Activated CD4-positive, alpha-beta T cell treated with anti-CD3 and anti-CD28 coated beads, Interleukin-2, amount 10 ng/mL, durations not matched to agents 24 days and 14 days (primary cell): ENCODE measurements at places on chromosomes 6 and 20. TPM values are rescaled to one million over a fixed set of nuclear protein-coding genes. Genes with fewer than 3 reads are reported as not detected.
A peak's percentile ranks its signal among the peaks of the same experiment; 100 is the strongest.

DNA sequence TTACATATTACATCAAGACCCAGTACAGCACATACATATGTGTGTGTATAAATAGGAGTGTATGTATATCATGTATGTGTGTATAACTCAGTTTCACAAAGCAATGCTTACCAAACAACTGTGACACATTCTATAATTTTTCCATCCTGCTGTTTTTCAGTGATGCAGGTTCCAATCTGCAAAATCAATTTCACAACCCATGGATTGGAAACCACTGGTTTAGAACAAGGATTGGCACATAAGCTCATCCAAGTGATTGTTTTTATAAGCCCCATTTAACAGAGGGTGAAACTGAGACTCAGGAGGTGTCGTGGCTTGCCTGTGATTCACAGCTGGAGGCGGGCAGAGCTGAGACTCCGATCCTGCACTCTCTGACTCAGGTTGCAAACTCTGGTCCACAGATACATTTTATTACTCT is 158.2 kb downstream of the ZMYND8 start:
- no peak for DNase-seq

GRCh38 chr6:113385020-113385431 is 472.1 kb upstream of the MARCKS start:
- DNase-seq, result no peak

DNA sequence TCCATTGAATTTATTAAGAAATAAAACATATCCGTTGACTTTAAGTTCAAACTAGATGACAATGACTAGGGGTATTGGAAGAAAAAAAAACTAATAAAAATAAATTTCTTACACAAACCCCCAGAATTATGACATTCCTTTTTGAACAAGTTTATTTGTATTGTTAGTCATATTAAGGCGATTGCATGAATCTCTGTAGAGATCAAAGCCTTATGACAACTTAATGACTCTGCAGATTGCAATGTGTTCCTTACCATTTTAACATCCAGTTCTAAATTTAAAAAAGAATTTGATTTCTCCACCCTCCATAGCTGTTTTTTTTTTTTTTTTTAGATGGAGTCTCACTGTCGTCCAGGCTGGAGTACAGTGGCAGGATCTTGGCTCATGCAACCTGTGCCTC is 189.8 kb upstream of the CEP162 start:
- DNase-seq, result no peak

GRCh38 chr6:14372734-14373489 is 255.3 kb downstream of the CD83 start:
- no peak for DNase-seq

TBXT gene
- not detected in 2 replicates for total RNA-seq

COL9A1 gene
- total RNA-seq, result not detected in 2 replicates

GRCh38 chr6:127956260-127956888 is 55.5 kb upstream of the THEMIS start:
- DNase-seq, result no peak

DNA sequence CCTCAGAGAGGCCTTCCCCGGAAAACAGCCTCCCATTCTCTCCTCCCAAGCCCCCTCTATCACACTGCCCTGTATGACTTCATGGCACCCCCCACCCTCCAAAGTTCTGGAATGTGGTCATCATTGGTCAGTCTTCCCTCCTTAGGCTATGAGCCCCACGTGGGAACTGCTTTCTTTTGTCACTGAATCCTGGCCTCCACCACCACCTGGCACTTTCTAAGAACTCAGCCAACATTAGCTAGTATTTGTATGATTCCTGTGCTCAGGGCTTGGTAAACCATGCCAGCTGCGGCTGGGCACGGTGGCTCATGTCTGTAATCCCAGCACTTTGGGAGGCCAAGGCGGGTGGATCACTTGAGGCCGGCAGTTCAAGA is 8.4 kb upstream of the E2F1 start:
- DNase-seq, result no peak

GRCh38 chr6:38113825-38114576 is 294.5 kb downstream of the ZFAND3 start:
- DNase-seq, result no peak

RRAGD gene
- 10.6 and 10.9 TPM in 2 replicates for total RNA-seq

GRCh38 chr6:65113581-65113980 is 593.4 kb downstream of the EYS start:
- DNase-seq, result no peak

RNF39 gene
- not detected in 2 replicates for total RNA-seq

DNA sequence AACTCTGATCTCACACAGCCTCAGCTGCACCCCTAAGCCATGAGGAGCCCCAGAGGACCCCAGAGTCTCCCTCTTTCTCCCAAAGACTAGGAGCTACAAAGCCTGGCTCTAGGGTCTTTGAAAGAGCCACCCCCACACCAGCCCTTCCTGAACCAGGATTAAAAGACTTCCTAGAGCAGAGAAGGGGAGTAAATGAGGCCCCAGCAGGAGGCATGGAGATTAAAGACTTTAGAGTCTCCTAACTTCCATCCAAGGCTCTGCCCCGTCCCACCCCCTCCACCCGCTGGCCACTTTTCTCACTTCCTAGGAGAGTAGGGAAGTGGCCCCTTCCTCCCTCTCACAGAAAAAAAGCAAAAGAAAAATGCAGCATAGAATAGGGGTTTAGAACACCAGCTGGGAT is 1.7 kb downstream of the PREX1 start:
- peak; percentile 64 for DNase-seq

GRCh38 chr20:6644813-6645628 is 122.5 kb upstream of the BMP2 start:
- DNase-seq, result no peak

GRCh38 chr6:31125586-31126363 is 5.5 kb upstream of the CDSN start:
- DNase-seq, result no peak

BCKDHB gene
- 15.6 and 16.5 TPM in 2 replicates for total RNA-seq

B3GALT4 gene
- 4.1 and 4.6 TPM in 2 replicates for total RNA-seq

DNA sequence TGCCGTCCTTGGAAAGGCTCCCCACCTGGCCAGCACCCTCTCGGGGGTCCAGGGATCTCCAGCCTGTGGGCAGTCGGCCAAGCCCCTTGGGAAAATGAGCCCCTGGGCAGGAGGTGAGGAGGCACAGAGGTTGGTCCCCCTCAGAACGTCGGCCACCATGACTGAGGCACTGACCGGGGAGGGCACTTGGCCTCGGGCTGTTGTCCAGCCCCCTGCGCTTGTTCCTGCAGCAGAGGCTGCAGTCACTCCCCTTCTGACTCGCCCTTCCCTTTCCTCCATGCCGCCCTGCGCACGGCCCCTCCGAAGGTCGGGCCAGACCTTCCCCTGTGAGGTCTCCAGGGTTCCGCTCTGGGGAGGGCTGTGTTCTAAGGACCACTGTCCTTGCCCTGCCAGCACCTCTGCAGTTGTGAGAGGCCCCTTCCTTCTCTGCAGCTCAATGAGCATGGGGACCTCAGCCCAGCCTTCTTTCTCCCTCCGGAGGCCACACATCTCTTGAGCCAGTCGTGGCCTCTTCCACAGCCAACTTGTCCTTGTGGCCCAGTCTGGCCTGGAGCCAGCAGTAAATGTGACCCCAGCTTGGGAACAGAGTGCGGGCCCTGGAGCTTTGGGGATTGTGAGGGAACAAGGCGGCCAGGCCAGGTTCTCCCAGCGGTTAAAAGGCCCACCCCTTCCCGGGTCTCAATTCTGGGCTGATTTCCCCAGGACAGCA is 195.5 kb downstream of the DLL1 start:
- DNase-seq, result no peak

DNA sequence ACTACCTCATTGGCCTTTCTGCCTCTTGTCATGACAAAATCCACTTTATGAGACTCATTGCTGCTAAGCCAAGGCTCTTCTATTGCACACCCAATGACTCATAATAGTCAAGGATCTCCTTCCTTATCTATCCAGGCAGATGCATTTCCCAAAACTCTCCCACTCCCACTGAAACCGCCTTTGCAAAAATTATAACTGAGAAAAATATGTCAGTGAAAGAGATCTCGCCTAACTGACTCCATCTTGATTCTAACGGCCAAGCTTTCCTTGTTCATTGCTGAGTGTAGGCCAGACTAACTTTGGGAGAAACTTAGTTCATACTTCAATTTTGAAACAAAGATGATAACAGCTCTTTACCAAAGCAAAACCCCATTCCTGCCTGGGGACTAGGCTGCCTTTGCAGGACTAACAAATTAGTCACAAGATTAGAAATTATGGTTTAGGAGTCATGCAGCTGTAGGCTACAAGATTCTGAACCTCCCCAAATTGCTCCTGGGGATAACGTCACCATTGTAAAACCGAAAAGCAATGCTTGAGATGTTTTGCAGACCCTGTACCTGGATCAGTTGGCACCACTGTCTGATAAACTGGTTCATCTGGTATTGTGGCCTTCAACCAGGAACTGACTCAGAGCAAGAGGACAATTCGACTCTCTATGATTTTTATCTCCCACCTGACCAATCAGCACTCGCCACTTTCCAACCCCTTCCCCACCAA is 47.1 kb downstream of the HAO1 start:
- no peak for DNase-seq

GPLD1 gene
- 0.17 and 0.44 TPM in 2 replicates for total RNA-seq

DNA sequence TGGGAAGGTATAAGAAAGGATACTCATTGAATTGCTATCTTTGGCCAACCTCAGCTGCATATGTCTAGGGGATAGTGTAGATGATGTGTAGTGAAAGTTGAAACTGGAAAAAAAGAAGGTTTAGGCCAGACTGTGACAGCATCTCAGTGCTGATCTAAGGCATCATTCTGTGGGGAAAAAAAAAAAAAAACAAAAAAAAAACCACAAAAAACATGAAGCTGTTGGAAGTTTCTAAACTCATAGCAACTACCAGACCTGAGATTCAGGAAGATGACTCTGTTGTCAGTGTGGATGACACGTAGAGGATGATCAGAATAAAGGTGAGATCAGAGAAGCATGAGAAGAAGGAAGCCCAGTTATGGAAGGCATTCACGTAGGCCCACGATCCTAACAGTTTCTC is 100.8 kb upstream of the CNKSR3 start:
- no peak for DNase-seq

- DNase-seq, result no peak
These were observed 34.9 kb downstream of the GSTA2 start for GRCh38 chr6:52728394-52728793.
